ENCODE measurements at places on chromosomes 6 and 20.
A peak's percentile ranks its signal among the peaks of the same experiment; 100 is the strongest.

GRCh38 chr6:73784726-73785505 lies 88.9 kb downstream of the CD109 start:
- no peak for DNase-seq

GRCh38 chr6:50846852-50847155 lies 28.1 kb downstream of the TFAP2B start:
- DNase-seq, result no peak

DNA sequence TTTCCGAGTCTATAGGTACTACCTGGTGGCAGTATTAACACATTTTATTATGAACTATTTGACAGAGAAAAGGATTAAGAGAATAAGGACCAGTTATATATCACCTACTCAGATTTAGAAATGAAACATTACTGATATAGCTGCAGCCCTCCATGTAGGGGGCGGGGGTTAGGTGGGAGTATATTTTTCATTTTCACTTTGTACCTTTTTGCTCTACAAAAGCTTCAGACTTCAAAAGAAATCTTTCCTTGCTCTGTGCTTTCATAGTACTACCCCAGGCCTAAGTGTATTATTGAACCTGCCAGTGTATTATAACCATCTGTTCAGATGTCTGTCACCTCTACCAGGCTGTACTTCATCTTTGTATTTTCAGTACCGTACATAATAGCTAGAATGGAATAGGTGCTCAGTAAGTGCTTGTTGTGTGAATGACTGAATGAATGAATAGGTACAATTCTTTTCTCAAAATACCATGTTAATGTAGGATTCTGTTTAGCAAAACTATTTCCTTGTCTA lies 43.0 kb downstream of the CDKAL1 start:
- no peak for DNase-seq

- peak; percentile 23 for DNase-seq
These were observed 51.9 kb upstream of the XRN2 start for GRCh38 chr20:21251278-21251677.

DNA sequence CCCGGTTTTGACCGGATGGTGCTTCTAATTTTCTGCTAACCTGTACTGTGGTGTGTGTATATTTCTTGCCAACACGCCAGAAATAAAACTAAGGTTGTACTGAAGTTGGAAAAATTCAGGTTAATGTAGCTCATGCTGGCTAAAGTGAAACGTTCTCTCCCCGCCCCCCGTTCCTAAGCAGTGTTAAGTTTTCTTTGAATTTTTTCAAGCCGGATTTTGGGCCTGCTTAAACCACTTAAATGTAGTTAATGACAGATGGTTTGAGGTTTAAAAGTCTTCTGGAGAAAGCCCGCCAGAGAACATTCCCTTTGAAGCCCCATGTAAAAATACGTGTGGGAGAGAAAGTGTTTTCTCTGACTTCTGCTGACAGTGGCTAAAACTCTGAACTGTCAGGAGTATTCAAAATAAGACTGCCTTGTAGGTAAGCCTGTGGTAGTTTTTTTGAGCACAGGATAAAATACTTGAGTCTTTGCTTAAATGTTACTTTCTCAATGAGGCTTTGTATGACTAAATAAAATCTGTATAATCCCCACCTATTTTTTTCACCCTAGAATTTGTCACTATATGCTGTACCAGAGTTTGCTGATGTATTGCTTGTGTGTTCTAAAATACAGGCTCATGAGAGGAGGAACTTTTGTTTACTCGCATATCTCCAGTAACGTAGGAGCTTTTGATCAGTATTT lies 101.3 kb downstream of the OR2B2 start:
- no peak for DNase-seq

GRCh38 chr6:9455864-9456658 lies 958.8 kb downstream of the TFAP2A start:
- no peak for DNase-seq

GRCh38 chr20:5919626-5920544 lies 30.4 kb downstream of the TRMT6 start:
- DNase-seq, result peak; percentile 47

GRCh38 chr6:158854214-158855101 lies 35.3 kb upstream of the EZR start:
- peak; percentile 64 for DNase-seq

DNA sequence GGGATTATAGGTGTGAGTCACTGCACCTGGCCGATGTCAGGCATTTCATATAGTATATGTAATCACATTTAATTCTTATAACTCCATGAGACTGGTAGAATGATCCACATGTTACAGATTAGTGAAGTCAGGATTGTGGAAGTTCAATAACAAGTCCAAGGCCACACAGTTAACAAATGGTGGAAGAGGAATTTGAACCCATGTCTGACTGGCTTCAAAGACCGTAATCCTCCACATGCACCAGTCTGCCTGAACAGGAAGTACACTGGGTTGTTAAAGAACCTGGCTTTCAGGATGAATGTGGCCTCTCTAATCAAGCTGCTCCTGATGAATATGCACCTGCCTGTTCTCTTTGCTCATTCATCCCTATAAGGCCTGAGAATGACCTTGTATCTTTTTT lies 122.0 kb upstream of the HDAC2 start:
- no peak for DNase-seq

DNA sequence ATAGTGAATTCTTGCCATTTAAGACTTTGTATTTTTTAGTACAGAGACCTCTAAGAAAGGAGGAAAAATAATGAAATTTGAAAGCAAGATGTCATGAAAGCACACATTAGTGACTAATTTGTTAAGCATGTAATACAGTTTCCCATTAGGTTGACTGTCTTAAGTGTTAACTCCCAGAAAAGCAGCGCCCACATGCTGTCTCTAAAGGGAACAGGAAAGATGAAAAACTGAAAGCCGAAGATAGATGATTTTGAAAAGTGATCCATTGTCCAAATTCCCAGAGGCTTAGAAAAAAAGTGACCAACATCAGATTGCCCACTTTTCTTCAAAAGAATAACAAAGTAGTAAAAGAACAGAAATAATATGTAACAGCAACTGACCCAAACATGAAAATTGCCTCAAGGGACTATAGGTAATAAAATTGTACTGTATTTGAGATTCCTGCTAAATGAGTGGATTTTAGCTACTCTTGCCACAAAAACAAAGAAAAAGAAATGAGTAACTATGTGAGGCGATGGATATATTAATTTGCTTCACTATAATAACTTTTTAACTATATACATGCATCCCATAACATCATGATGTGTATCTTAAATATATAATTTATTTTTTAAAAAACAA lies 83.2 kb upstream of the OGFRL1 start:
- DNase-seq, result peak; percentile 74

DNA sequence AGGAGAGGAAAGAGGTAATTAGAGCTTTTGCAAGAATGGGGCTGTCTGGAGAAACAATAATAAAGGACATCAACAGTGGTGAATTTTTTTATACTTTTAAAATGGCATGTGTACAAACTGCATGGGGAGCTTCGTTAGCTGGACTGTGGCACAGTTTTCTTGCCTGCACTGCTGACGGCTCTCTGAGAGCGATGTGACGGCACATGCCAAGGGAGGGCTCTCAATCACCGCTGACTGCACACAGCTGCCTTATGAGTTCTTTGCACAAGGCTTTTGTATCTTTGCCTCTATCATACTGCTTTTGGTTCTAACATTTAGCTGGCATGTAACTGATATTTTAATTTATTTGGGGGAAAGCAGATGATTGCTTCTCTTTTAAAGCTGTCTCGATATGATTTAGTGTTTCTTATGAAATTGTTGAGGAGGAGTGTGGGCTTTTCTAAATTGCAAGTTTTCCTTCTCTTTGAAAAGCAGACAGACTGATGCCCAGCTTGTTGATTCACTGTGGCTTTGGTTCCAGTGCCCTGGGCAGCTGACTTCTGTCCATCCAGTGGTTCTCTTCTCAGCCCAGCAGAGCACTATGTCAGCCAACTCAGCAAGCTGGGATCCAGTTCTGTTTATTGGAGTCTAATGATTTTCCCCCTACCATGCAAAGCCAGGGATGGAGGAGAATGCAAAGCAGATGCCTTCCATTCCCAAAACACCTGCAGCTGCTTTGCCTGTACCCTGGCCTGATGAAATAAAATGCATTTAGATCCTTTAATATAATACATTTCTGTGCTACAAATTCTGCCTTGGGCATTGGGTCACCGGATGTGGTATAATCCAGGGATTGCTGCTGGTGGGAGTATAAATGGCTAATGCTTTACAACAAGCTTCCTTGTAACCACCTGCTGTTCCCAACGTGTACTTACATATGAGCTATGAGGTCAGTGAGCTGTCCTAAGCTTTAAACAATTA lies 323.9 kb downstream of the ZFAND3 start:
- no peak for DNase-seq

DNA sequence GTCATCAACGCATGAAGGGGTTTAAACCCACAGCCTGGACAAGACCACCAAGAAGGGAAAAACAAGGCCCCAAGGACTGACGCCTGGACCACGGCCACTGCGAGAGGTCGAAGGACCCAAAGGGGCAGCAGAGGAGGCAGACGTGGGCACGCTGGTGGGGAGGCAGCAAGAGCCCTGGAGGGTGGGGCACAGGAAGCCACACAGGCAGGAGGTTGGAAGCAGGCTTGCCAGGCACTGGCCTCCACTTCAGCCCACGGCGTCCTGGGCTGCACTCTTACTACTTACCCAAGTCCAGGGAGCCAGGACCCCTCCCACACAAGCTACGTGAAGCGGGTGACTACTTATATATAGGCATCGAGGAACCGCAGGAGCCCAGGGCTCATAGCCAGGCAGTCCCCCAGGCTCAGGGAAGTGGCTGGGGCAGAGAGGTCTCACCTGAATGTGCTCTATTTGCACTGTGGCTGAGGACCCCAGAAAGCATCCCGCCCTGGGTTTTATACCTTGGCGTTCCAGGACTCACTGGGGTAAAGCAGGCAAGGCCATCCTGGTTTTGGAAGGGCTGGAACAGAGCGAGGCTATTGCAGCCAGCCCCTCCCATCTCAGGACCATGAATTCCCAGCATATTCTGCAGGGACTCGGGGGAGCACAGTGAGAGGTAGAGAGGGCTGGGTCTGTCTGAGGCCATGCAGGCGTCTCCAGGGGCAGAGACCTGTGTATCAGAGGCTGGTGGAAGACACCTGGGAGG lies 113.8 kb upstream of the AFDN start:
- no peak for DNase-seq

DNA sequence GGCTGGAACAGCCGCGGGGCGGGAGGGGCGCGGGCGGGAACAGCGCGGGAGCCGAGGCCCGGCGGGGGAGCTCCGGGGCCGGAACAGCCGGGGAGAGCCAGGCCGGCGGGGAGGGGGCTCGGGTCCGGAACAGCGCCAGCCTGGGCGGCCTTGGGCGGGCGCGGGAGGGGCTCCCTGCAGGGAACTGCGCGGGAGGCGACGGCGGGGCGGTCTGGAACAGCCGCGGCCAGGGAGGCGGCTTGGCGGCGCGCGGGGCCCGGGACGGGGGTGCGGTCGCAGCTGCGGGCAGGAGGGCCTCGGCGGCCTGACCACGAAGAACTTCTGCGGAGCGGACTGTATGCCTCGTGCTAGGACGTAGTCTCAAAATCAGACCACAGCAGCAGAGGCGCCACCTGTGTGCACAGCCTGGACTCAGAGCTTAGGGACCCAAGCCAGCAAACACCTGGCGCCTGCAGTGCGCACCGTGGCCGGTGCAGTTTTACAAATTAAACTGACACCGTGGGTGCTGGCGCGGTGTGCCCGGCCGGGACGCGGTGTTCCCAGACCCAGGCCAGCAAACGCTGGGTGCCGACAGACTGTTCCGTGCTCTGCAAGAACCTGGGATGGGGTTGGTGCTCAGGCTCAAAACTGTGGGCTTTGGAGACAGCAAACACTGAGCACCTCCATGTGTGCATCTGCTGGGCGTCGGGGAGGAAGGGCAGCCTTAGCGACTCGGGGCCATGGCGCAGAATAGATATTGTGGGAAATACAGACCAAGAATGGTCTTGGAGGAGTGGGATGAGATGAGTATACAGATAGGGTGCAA lies 572 bp downstream of the ZNF341 start:
- peak; percentile 60 for DNase-seq

DNA sequence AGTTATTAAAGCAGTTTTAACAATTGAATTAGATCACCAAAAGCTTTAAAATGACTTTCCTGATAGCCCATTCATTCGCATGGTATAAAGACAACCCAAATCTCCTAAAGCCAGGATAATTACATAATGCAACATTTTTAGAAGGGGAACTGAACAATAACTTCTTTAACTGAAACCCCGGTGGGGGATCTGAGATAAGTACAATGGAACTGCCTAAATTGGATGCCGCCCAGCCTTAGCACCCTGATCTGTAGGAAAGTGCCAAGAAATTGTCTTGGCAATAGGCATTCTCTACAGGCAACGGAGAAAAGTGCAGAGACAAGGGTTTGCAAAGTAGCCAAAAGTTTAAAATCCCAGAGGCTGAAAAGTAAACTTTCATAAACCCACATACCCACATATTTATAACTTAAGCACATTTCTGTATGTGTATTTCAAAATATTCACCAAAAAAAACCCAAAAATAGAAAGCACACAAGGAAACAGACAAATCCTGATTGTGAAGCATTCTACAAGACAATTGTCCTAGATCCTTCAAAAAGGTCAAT lies 98.8 kb upstream of the BEND6 start:
- DNase-seq, result no peak

DNA sequence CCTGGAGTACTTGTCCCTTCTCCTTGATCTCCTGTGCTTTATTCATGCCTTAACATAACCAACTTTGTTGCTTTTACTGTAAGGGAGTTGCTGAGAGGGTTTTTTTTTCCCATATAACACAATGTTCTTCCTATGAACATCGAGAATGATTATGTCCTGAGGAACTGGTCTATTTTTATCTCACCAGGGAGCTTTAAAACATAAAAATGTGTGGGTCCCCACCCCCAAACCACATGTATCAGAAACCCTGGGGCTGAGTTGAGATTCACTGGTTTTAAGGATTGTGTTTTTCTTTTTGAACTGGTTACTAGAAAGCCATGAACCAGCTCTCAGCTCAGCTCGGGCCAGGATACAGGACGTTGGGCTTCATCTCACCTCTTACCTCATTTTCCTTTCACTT lies 118.5 kb upstream of the JAG1 start:
- no peak for DNase-seq

- DNase-seq, result no peak
These were observed 7.2 kb downstream of the FAM217B start for GRCh38 chr20:59947376-59947775.

GRCh38 chr6:39941820-39942219 lies 7.6 kb upstream of the MOCS1 start:
- DNase-seq, result no peak

GRCh38 chr6:74932232-74932888 lies 273.5 kb downstream of the COL12A1 start:
- DNase-seq, result no peak

DNA sequence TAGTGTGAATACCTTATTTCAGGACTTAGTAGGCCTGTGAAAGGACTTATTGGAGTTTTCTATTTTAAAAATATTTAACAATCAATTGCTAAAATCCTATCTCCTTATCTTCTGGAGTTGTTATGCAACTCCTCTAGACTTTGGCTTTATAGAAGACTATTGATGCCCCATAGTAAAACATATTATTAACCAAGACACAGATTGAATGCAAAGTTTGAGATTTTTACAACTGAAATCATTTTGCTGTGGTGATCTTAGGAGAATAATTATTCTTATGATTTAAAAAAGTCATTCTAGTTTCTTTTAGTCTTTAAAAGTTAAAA lies 4.5 kb downstream of the HEY2 start:
- no peak for DNase-seq

GRCh38 chr20:14790771-14791620 lies 453.6 kb upstream of the FLRT3 start:
- no peak for DNase-seq

- DNase-seq, result peak; percentile 58
These were observed 37.2 kb upstream of the TAF8 start for GRCh38 chr6:42013134-42013516.

Measured in foreskin keratinocyte (primary cell).